ENCODE measurements at places on chromosomes 7 and 10. TPM values are rescaled to one million over a fixed set of nuclear protein-coding genes. Genes with fewer than 3 reads are reported as not detected.

Gene FKBP9
- 113 TPM for total RNA-seq

DNA sequence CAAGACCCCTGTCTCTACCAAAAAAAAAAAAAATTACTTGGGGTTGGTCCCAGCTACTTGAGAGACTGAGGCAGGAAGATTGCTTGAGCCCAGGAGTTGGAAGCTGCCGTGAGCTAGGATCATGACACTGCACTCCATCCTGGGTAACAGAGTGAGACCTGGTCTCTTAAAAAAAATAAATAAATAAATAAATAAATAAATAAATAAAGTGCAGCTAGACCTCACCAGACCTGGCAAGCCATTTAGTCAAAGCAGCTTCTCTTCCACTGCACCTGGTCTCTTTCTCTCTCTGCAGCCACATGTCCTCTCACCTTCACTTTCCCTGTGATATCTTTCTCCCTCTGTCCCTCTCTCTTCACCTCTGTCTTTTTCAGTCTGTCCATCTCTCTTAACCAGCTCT lies 75.2 kb upstream of the CHCHD3 start:
- no peaks in the 10 kb centered on the region for H3K27me3 ChIP-seq
- H3K27ac ChIP-seq = no peak overlapping the region
- no peaks in the 10 kb centered on the region for H3K36me3 ChIP-seq
- no peak for DNase-seq
- H3K4me3 ChIP-seq = no peak overlapping the region

- H3K27ac ChIP-seq = no peak overlapping the region
- H3K4me1 ChIP-seq = no peaks in the 10 kb centered on the region
- no peak for DNase-seq
- no peaks in the 10 kb centered on the region for H3K36me3 ChIP-seq
- H3K27me3 ChIP-seq = no peaks in the 10 kb centered on the region
Measured at GRCh38 chr10:52597189-52597863, 175.3 kb downstream of the MBL2 start.

DNA sequence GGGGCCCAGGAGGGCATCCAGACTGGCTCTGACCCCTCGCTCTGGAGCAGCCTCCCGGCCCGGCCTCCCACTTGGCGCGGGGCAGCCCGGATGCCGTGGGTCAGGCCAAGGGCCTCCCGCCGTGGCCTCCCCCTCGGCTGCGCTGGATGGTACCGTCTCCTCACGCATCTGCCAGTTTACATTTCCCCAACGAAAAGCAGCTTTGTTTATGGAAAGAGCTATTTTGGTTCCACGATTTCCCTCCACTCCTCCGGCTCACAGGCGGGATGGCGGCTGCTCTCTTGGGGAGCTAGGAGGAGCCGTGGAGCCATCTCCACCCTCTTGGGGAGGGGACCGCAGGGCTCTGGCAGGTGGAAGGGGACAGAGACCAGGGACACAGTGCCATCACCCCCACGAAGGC lies 93.2 kb upstream of the MYL10 start:
- no peak for DNase-seq
- no peaks in the 10 kb centered on the region for H3K36me3 ChIP-seq
- no peak overlapping the region for H3K27ac ChIP-seq
- no peak overlapping the region for H3K4me3 ChIP-seq
- H3K4me1 ChIP-seq = peaks cover 9% of the 10 kb centered on the region

DNA sequence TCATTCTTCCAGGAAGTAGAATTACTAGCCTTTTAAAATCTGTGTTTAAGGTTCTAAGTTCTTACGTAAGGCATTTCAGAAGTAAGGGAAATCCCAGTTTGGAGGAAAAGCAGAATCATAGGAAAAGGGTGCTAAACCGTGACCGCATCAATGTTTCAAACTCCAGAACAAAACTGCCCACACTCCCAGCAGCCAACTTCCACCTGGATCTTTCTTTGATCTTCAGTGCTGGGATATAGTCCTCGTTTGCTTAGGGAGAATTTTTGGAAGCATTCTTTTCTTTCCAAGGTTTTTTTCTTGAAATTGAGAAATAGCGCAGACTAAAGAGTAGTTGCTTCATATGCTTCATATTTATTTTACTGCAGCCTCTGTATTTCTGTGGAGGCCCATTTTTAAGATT lies 8.9 kb downstream of the PROSER2 start:
- H3K4me1 ChIP-seq = no peaks in the 10 kb centered on the region
- DNase-seq = no peak
- H3K27ac ChIP-seq = no peak overlapping the region
